NCI-H446 treated with DMSO at 0.1 percent for 48 hours (cell line): ENCODE measurements at places on chromosomes 4 and X.

- no peak for DNase-seq
Observed at GRCh38 chr4:108261026-108261425, 92.3 kb upstream of the LEF1 start.

GRCh38 chr4:66475596-66475995, 805.3 kb upstream of the EPHA5 start:
- no peak for DNase-seq

DNA sequence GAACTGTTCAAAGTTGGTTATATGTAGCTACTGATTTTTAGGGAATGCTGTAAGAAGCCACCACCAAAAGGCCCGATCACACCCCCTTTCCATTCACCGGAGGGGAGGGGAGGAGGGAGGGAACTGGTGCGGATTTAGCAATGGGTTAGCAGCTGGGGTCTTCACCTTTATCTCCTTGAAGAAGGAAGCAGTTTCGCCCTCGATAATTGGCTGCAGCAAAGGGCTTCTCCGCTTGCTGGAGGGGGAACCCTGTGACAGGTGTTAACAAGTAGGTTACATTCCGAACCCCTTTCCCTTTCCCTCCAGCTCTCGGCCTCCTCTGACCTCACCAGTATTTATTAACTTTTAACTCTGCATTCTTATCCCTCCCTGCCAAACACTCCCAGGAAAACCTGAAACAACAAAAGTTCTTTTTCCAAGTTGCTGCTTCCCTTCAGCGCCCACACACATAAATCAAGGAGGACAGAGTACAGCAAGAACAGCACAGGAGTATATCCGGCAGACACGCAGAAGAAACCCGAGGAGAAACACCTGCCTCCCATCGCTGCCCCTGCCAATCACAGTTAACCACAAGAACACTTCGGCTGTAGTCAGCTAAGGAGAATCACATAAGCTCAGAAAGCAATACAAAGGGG, 39.8 kb upstream of the NAP1L5 start:
- no peak for DNase-seq

DNA sequence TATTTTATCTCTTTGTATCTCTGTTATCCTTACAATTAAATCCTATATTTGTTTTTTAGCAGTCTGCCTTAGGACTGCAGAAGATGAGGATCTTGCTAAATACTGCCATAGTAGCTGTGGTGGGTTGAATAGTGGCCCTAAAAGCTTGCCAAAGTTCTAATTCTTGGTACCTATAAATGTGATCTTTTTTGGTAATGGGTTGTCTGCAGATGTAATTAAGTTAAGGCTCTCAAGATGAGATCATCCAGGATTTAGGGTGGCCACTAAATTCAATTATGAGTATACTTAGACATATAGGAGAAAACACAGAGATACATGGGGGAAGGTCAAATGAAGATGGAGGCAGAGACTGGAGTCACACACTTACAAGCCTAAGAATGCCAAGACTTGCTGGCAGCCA, 1753.7 kb downstream of the RPA4 start:
- DNase-seq = no peak

- DNase-seq = no peak
Observed at GRCh38 chr4:147195386-147195785, 249.7 kb upstream of the TTC29 start.

DNA sequence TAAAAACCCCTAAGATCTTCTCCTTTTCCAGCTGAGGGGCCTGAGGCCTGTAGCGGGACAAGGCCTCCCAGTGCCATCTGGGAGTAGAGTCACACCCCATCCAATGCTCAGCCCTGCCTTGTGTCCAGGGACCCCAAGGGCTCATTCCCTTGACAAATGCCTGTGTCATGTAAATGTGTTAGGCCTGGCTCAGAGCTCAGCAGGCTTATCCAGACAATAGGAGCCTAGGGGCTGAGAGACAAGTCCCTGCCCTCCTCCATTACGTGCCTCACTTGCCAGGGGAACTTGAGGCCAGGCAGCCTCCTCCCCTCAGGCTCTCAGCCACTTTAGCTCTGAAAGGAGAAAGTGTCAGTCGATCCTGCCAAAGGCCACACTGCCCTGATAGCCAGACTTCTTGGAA, 166.8 kb upstream of the MAMLD1 start:
- DNase-seq = no peak

- DNase-seq = no peak
Observed at GRCh38 chr4:15469402-15470127, at the start of gene CC2D2A. TSS of gene CC2D2A (plus strand) at chr4:15469882. CDS start at chr4:15475933, 6,051 bp downstream.

DNA sequence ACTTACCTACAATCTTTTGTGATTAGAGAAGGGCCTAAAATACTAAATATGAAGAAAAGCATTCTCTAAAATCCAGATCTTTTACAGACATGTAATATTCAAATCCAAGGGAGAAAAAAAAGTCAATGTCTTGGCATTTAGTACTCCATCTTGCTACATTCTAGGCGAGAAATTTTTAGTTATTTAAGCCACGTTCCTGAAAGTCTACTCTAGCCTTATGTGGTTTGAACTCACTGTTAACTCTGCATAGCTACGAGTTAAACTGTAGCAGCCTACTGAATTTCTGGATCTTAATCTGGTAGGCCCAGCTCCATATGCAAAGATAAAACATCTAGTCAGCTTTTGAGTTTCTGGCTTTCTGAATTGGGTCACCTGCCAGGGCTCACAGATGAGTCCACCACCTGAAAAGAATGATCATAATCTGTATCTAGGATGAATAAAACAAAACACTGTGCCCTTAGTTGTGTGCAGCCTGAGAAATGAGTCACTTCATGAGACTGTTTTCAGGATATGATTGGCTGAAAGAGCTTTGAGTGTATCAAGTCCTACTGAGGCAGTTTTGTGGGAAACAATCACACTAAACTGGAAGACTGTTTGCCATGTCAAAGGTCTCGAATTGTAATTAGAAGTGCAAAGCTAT, 3.2 kb upstream of the NEK1 start:
- DNase-seq = no peak

- DNase-seq = no peak
Observed at GRCh38 chr4:169716677-169717076, 41.1 kb downstream of the HPF1 start.

DNA sequence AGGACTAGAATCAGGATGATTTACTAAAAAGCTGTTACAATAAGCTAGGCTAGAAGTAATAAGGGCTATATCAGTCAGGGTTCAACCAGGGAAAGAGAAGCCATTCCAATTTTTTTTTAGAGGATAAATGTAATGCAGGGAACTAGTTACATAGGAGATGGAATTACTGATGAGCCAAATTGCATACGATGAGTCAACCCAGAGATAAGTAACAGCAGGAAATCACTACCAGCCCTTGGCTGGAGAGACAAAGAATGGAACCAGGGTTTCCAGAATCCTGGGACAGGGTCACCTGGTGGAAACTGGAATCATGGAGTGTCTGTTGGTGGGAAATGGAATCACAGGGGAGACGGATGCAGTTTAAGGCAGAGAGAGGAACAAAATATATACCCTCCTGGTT, 13.1 kb upstream of the MAGEA4 start:
- DNase-seq = no peak

DNA sequence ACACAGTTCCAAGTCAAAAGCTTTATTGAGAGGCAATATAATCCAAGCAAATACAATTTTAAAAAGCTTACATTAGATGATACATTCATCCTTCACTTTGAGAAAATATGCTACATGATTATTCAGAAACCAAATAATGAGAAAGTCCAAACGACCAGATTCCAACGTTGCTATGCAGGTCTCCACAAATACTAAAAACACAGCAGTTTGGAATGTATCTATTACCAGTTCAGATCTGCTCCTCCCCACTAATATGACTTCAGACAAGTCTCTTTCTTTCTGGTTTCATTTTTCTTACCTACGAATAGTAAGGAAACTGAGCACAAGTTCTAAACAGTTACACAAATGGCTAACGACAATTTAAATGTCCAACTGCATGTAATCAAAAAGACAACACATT, 9.5 kb downstream of the NAF1 start:
- DNase-seq = no peak

DNA sequence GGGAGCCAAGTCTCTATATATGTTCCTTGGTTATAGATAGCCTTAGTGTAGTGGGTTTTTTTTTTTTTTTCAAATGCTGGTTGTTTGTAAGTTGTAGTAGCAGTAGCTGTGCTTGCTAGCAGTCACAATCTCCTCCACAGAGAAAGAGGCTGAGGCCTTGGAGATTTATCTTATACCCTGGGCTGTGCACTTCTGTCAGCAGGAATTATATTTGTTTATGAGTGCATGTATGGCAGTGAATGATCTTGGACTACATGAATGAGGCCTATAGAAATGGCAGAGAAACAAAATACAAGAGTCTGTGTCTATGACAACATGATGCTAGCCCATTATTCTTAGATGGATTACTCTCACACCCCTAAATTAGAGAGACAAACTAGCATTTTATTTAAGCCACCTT, 1674.2 kb upstream of the ADGRL3 start:
- DNase-seq = no peak

DNA sequence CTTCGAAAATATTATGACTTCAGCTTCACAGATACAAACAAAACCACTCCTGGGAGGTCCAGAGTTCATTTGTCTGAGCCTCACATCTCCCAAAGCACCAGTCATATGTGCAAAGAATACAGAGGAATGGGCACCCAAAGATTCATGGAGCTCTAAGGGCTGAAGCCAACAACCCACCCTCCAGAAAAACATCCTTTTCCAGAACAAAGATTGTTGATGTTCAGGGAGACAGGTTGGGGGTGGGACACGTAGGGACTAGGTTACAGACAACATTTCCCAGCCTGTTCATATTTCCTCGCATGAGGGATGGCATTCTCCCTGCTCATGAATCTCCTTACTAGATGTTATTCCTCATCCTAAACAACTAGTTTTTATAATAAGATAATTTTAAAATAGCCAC, 71.2 kb downstream of the METTL14 start:
- no peak for DNase-seq

DNA sequence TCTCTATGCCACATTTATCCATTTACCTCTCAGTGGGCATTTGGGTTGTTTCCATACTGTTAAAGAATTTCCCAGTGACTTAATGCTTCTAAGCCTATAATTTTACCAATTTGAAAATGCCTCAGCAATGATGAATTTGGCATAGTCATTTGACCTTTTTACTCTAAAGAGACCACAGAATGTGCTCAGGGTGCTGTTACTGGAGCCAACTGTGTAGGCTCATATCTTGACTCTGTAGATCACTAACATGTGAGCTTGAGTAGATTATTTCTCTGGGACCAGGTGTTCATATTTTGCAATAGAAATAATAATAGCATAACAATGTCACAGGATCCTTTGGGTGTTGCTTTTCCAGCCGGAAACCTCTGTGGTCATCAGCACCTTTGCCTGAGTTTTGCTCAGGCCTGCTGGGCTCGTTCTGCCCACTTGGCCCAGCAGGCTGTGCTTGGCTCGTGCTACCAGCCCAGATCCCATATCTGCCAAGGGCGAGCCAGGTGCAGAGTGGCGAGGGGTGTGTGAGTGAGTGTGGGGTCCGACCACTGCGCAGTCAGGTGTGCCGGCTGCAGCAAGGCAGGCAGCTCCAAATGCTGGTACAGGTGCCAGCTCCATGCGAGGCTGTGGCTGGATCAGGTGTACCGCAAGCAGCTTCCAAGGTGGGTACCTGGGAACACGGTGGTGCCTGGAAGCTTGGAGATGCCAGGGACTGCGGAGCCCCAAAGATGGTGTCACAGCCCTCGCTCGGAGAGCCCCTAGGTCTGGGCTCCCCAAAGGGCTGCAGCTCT, 70.6 kb upstream of the ANK2 start:
- no peak for DNase-seq

- DNase-seq = no peak
Observed at GRCh38 chrX:16033331-16033730, 90.0 kb upstream of the GRPR start.

DNA sequence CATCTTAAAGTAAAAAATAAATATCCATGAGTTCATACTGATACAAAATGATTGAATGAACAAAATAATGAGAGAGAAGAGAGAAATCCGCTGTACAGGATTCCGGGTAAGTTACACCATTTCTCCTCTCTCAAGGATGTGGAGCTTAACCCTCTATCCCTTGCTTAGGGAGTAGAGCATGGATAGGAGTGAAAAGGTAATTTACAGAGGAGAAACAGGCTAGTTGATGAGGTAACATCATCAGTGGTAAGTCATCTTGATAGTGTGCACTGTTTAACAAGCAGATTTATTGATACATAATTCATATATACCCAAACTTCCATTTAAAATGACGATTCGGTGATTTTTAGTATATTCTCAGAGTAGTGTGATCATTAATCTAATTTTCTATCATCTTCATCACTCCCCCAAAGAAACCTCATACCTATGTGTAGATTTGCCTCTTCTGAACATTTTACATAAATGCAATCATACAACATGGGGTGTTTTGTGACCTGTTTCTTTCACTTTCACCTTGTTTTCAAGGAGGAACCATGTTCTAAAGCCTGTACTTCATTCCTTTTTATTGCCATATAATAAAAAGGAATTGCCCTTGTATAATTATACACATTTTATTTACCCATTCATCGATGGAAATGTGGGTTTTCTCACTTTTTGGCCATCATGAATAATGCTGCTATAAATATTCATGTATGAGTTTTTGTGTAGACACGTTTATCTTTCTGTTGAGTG, 34.8 kb downstream of the F11 start:
- DNase-seq = no peak

- no peak for DNase-seq
Observed at GRCh38 chr4:123023647-123024046, 101.2 kb upstream of the NUDT6 start.

DNA sequence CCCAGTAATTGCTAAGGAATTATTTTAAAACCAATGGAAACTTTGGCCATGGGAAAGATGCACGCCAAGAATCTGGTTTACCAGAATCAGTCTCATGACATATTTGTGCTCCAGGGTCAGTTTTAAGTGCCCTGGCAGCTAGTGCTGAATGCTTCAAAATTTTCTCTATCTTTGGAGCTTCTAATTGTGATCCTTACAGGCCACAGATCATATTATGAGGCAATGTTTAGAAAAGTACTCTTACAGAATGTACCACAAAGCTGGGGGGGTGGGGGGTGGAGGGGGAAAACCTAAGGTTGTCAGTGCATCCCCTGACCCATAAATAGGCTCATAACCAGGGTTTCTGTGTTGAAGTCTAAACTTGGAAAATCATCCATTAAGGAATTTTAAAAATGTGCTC, 514.5 kb downstream of the INPP4B start:
- no peak for DNase-seq

DNA sequence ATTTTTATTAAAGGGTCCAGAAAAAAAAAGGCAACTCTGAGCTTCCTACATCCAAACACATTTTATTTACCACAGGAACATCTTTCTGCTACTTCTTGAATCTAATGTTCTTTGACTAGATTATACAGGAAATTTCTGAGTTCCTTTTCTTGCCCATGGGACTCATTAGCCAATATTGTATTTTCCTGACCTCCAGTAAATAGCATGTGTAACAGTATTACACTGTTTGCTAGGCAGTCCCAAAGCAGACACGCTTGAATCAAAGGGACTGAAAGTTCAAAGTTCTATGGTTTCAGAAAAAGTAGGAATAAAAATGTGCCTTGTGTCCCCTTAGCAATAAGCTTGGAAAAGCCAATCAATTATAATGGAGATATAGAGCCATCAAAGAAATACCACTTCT, 57.4 kb downstream of the MOSPD2 start:
- no peak for DNase-seq
